CD4-positive, alpha-beta T cell treated with Interleukin-6 for 4 hours (primary cell): ENCODE measurements at places on chromosomes 6 and 20.
A peak's percentile ranks its signal among the peaks of the same experiment; 100 is the strongest.

GRCh38 chr20:64038224-64038564 lies 2.2 kb downstream of the C20orf204 start:
- no peak for DNase-seq

DNA sequence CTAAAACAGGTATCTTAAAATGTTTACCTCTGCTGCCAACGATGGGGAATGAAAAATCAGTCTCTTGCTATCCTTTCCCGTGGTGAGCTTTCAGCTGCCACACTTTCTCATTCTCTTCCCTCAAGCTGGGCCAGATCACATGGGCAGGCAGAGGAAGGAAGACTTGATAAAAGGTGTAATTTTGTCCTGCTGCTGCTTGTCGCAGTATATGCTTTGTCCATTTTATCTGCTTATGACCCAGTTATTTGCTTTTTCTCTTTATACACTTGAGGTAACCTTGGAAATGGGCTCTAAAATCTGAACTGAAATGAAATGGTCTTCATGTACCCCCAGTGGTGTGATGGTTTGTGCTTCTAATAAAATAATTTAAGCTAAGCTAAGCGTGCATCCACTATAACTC lies 695.9 kb upstream of the FLRT3 start:
- DNase-seq: no peak

DNA sequence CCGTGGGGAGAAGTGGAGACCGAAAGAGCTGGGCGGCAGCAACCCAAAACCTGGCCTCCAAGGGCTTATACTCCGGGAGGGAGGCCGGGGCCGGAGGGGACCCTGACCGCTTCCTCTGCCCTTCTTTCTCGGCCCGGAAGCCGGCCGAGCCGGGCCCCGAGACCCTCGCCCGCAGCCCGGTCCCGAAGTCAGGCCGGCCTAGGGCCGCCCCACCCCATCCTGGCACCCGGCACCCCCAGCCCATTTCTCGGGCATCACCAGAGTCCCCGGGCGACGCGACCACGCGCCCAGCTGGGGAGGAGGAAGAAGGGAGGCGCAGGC lies 572 bp upstream of the ZDHHC14 start:
- no peak for DNase-seq

GRCh38 chr20:1538655-1539054 lies 18.9 kb downstream of the SIRPD start:
- DNase-seq: no peak

- DNase-seq: peak; percentile 79
Measured at GRCh38 chr6:32192608-32193039, at the start of gene GPSM3. Gene GPSM3 (minus strand): TSS chr6:32192643. CDS start chr6:32192513, 130 bp downstream.
